ENCODE measurements at places on chromosomes 12 and 14.

GRCh38 chr12:113663396-113663795 lies 191.7 kb upstream of the LHX5 start:
- DNase-seq: no peak

GRCh38 chr12:52263761-52264434 lies 10.5 kb upstream of the KRT86 start:
- DNase-seq: no peak

DNA sequence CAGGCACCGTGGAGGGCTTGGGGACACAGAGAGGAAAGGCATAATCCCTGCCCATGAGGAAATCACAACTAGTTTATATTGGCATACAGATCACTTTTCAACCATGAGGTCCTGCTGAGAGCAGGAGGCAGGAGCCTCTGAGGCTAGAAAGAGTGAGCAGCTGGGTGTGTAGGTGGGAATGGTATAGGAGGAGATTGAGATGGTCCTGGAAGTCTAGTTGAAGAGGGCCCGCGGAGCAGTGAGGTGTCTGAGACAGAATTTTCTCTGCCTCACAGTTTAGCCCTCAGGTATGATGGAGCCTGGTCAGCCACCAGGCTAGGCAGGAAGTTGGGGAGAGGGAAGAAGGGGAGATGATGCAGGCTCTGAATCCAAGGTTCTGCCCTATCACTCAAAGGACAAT lies 54.7 kb upstream of the JDP2 start:
- no peak for DNase-seq

DNA sequence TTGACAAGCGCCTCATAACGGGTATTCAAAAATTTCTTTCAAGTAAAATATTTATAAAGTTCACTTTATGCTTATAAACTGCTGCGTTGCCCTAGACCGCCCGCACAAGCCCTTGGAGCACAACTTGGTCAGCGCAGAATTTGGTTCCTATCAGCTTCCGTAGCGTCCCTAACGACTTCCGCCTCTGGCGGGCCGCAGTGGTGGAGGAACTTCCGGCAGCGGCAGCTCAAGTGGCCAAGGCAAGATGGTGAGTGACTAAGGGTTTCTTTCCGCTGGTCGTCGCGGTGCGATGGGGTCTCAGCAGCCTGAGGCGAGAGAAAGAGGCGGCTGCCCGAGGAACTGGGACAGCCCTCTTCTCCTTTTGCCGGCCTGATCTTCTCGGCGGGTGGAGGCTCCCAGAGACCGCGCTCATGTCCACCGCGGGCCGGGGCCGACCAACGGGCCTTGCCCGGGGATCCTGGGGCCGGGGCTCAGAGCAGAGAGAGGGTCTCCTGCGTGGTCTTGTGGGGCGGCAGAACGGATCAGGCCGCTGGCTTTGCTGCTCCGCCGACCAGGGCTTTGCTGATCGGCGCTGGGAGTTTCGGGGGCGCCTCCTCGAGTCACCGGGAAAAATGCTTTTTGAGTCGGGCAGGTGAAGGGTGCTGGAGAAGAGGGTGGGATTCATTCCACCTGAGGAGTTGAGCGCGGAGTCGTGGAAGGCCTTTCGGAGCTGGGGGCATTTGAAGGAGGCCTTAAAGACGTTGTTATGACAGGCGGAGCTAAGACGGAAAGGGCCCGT lies at the start of gene PSMC1:
Gene PSMC1 (plus strand): TSS at position 200 of the 778 bp plus-strand sequence. CDS start 45 bp downstream, at position 245.
- peak; percentile 66 for DNase-seq

Measured in stimulated activated CD8-positive, alpha-beta memory T cell treated with anti-CD3 and anti-CD28 coated beads, Interleukin-4, amount 100 ng/mL, for 1 hour (primary cell).